ENCODE measurements at places on chromosomes 1 and 21. TPM values are rescaled to one million over a fixed set of nuclear protein-coding genes. Genes with fewer than 3 reads are reported as not detected.

Gene RGS1
- total RNA-seq: 1.8 TPM

Gene KCNA3
- not detected for total RNA-seq

Gene OR2L2
- total RNA-seq: not detected

Gene ACTL8
- not detected for total RNA-seq
